ENCODE measurements at places on chromosomes 16 and 17. TPM values are rescaled to one million over a fixed set of nuclear protein-coding genes. Genes with fewer than 3 reads are reported as not detected.

The KRTAP9-9 gene
- not detected for total RNA-seq

The PPY gene
- not detected for total RNA-seq

The PMFBP1 gene
- 14.4 TPM for total RNA-seq

The ELP5 gene
- total RNA-seq, result 107 TPM

DNA sequence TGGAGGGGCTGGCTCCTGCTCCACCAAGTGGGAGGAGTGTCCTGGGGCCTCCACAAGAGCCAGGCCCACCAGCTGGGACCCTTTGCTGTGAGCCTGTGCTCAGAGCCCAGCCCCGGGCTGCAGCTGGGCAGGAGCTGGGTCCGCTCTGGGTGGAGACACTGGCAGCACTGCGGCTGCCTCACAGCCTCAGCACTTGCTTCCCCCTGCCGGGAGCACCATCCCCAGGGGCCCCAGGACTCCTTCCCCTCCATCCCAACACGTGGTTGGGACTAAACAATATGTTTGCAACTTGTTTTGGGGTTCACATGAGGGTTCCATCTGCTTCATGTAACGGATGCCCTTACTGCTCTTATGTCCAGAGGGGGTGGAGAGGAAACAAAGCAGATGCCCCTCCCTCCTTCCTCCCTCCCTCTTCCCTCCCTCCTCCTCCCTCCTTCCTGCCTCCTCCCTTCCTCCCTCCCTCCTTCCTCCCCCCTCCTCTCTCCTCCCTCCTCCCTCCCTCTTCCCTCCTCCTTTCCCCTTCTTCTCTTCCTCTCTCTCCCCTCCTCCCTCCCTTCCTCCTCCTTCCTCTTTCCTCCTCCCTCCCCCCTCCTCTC lies 16.3 kb upstream of the CBFA2T3 start:
- no peak for DNase-seq

GRCh38 chr17:47257651-47258339 lies 4.2 kb downstream of the ITGB3 start:
- DNase-seq, result no peak

The CACNG5 gene
- not detected for total RNA-seq

The GFAP gene
- total RNA-seq, result 0.62 TPM

GRCh38 chr16:89256651-89257254 lies 39.2 kb downstream of the ZNF778 start:
- DNase-seq, result no peak

- DNase-seq, result no peak
Observed at GRCh38 chr17:79459003-79459655, 151.7 kb downstream of the RBFOX3 start.

Data from testis (tissue), 5 donors.